AG04449 (cell line): ENCODE measurements at places on chromosomes 7 and 10.
A peak's percentile ranks its signal among the peaks of the same experiment; 100 is the strongest.

DNA sequence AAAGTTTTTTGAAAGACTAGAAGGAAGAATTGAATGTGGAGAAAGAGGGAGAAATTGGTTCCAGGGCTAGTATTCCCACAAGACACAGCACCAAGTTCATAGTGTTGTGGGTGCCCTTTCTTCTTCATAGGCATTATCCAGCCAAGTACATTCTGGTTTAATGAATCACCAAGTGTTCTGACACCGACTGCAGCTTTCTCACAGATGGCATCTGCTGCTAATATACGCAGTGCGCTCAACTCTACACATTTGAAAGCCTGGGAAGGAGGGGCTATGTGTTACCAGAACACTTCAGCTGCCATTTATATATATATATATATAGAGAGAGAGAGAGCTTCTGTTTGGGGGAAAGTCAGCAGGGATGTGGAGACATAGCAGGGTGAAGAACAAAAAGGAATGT lies 1168.4 kb downstream of the GATA3 start:
- DNase-seq = no peak

- DNase-seq = no peak
These were observed 63.1 kb upstream of the DUSP5 start for GRCh38 chr10:110434489-110435096.

DNA sequence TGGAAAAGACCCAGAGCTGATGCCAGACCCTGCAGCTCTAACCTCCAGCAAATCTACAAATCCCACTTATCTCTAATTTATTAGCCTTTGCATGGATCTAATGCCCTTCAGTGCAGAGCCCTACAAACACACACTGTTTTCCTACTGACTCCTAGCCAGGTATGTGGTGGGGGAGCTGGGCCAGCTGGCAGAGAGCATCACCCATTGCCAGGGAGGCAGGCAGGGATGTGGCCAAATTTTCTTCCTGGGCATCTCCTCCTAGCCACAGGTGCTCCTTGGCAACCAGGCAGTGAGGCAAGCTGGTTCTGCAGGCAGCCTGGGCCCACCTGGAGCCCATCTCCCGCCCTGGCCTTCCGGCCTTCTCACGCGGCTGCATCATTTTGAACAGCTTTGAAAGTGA lies 55.9 kb upstream of the EMX2 start:
- DNase-seq = no peak

DNA sequence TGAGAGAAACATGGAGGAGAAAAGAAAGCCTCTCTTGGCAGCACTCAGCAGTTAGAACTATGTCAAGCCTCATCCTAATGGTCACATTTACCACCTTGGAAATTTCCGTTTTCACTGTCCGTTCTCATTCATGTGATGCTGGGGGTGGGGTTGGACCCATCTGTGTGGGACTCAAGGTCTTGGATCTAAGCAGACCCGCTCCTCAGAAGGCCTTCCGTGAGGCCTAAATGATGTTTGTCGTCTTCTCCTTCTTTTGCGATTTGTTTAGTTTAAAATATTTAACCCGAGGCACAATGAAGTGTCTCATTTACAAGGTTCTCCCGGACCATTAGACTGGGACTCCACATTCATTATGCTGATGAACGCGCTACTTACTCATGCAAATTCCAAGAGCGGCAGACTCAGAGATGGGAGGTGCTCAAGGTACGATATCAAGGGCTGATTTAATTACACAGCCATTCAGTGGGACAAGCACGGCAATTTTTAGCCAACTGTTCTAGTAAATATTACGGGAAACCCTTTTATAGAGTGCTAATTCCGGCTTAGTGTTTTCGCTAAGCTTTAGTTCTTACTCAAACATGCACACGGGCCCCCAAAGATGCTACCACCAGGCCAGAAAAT lies 109.1 kb upstream of the EFCAB10 start:
- DNase-seq = no peak

GRCh38 chr7:138542183-138542582 lies 82.1 kb downstream of the TRIM24 start:
- DNase-seq = no peak

- peak; percentile 72 for DNase-seq
These were observed 7.9 kb downstream of the CPED1 start for GRCh38 chr7:120996333-120996987.

- DNase-seq = no peak
These were observed 575.6 kb downstream of the ARL4A start for GRCh38 chr7:13262929-13263530.

- no peak for DNase-seq
These were observed 567 bp upstream of the EPO start for GRCh38 chr7:100719523-100720278.

- no peak for DNase-seq
These were observed 48.2 kb downstream of the COL26A1 start for GRCh38 chr7:101410743-101411507.

DNA sequence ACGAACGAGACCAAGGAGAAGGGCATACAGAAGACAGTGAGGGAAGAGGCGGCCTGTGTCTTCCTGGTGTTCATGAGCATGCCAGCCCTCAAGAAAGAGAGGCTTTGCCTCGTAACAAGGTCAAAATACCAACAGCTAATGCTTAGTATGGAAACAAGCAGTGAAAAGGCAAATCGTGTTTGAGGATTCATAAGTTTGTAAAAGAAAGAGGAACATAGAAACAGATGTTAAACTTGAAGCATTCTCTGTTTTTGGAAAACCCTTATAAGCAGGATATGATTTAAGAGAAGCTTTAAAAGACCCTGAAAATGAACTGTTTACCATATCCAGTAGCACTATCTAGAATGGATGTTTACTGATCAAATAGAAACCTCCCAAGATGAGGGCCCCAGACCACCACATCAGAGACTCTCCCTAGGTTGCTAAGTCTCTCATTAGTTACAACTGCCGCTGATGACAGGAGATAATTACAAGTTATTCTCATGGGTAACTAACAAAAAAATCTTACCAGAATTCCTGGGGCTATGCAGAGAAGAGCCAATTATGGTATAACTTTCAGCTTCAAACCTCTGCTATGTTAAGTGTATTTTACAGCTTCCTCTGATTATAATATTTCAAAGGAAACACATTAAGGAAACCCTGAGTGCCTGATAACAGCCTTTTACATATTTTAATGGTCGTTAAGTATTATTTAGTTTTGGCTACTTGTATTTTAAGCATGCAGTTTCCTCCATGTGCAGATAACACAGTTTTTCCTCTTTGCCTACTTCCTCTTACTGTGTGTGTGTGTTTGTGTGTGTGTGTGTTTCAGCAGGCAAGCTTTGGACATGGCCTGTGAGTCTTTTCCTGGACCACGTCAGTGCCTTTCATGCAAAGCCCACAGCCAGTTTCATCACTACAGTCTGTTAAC lies 17.9 kb downstream of the JCAD start:
- DNase-seq = no peak

DNA sequence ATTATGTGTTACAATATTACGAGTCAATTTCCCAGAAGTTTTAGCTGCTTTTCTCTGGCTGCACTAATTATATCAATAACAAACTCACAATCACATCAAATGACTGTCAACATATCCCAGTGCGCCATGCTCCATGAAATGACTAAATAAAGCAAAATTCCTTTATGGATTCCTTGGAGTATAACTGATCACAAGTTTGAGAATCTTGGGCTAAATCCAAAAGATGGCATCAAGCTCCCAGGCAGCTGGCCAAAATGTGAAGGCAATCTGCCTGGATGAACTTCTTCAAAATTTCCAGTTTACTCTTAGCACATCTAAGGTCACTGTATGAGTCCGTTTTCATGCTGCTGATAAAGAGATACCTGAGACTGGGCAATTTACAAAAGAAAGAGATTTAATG lies 210.8 kb downstream of the CCSER2 start:
- peak; percentile 52 for DNase-seq

- no peak for DNase-seq
These were observed 50.4 kb downstream of the VKORC1L1 start for GRCh38 chr7:65923316-65923715.

DNA sequence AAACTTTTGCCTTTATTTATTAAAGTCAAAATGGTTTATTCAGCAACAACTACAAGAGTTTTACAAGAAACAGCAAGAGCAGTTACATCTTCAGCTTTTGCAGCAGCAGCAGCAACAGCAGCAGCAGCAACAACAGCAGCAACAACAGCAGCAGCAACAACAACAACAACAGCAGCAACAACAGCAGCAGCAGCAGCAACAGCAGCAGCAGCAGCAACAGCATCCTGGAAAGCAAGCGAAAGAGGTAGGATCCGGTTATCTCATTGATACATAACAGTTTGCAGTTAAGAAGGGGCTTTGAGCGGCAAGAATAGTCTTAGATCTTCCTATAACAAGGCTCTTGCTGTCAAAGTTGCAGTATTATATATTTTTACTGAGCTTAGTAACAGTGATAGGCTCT lies 215.1 kb downstream of the FOXP2 start:
- DNase-seq = no peak

DNA sequence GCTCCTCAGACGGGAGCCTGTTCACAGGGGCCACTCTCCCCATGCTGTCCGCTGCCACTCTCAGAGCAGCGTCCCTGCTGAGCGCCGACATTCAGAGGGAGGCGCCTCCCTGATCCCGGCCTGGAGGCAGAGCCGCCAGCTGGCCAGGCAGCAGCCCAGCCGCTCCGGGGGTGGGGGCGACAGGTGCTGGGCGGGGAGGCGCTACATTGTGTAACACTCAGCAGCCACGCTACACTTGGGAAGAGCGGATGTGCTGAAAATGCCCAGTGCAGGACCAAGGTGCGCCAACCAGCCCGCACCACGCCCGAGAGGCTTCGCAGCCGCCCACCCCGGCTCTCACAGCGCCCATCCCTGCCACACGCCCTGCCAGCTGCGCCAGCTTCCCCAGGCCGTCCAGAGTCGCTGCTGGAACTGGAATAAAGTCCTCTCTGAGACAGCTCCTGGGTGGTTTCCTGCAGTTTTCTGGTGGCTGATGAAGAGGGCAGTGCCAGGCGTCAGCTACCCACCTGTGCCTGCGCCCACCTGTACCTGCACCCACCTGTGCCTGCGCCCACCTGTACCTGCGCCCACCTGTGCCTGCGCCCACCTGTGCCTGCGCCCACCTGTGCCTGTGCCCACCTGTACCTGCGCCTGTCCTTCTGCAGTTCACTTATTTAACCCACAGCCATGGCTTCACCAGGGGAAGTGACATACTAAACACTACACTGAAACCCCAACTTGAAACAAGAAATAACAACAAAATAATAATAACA lies 25.7 kb downstream of the STK32C start:
- no peak for DNase-seq

GRCh38 chr7:39674406-39674805 lies 51.0 kb downstream of the RALA start:
- DNase-seq = no peak

GRCh38 chr7:50206453-50207250 lies 97.9 kb upstream of the IKZF1 start:
- no peak for DNase-seq

- no peak for DNase-seq
These were observed 83.4 kb upstream of the LRRC18 start for GRCh38 chr10:49023071-49023470.

- DNase-seq = no peak
These were observed 50.0 kb downstream of the CALD1 start for GRCh38 chr7:134829380-134829986.

GRCh38 chr10:43376828-43377423 lies 5.5 kb downstream of the FXYD4 start:
- DNase-seq = no peak
